ENCODE measurements at places on chromosomes 3 and 15.

GRCh38 chr3:141840737-141841544 is 35.5 kb upstream of the ATP1B3 start:
- DNase-seq = no peak

DNA sequence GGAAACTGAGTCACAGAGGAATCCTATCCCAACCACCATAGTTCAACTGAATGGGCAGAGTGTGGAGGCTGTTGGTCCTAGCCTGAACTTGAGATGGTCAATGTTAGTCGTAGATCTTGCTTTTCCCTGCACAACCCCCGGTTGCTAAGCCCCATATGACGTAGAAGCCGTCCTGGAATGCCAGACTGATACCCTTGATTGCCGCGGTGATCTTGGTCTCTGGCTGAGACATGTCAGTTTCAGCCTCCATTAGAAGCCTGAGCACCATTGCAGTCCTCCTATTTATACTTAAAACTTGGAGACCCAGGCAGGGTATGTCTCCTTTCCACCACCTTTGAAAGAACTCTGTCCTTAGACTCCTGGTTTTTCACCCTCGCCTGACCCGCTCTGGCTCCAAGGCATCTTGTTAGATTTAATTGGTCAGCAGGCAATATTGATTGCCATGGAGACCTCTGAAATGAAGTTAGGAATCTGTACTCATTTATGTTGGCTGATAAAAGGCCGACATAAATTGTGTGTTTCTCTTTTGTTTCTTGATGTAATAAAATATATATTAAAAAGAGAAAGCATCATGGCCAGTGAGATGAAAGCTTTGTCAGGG is 53.4 kb downstream of the RPLP1 start:
- no peak for DNase-seq

GRCh38 chr15:84914909-84915605 is 30.6 kb downstream of the SLC28A1 start:
- peak; percentile 74 for DNase-seq

- DNase-seq = peak; percentile 81
These were observed 38.8 kb upstream of the CLDN18 start for GRCh38 chr3:137970914-137971831.

DNA sequence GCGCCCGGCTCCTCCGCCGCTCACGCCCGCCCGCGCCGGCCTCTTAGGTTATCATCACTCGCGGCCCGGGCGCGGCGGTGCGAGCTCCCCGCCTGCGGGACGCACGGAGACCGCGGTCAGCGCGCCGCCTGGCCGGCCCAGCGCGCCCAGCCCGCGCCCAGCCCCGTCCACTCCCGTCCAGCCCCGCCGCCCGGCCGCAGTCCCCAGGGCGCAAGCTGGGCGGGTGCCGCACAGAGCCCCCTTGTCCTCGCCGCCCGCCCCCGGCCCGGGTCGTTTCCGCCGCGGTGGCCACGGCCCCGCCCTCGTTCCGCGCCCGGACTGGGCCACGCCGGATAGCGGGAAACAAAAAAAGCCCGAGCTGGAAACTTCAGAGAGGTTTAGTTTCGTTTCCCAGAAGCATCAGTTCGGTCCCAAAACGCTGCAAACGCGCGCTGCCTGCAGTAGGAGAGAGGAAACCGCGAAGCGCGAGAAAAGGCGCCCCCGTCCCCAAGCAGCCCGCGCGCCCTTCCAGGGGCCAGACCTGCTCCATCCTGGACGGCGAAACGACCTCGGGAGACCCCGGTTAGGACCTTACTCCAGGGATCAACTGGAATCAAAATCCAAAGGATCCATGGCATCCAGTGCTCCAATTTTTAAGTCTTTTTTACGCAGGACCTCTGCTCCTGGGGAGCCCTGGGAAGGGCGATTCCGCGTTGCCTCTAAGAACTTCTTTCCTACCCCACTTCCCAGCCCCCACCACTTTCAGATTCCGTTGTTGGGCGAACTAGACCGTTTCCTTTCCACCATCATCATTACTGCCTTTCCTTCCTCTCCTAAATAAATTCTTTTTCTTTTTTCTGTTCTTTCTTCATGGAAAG is at the start of gene ATP10A:
Gene ATP10A (minus strand): TSS at position 217 of the 857 bp plus-strand sequence. CDS start 231 bp downstream, outside the sequence.
- no peak for DNase-seq

DNA sequence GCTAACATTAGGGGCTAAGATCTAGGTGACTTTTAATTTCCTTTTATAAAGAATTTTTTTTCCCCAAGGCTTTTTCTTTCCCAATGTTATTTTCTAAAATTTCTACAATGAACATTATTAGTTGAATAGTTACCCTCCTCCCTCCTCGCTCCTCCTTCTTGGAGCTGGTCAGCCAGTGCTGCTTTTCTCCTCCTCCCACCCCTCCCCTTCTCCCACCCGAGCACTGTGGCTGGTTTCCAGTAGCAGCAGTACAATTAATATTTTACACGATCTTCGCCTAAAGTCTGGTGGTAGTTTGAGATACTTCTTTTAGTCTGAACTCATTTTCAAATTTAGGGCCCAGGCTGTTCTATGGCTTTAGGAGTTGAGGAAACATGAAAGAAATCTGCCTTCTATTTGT is 41.6 kb downstream of the EEFSEC start:
- DNase-seq = no peak

- peak; percentile 35 for DNase-seq
These were observed at the start of gene FSD2 for GRCh38 chr15:82805994-82806406. TSS of gene FSD2 (minus strand) at chr15:82806069. CDS start at chr15:82787390, 18,679 bp downstream.

DNA sequence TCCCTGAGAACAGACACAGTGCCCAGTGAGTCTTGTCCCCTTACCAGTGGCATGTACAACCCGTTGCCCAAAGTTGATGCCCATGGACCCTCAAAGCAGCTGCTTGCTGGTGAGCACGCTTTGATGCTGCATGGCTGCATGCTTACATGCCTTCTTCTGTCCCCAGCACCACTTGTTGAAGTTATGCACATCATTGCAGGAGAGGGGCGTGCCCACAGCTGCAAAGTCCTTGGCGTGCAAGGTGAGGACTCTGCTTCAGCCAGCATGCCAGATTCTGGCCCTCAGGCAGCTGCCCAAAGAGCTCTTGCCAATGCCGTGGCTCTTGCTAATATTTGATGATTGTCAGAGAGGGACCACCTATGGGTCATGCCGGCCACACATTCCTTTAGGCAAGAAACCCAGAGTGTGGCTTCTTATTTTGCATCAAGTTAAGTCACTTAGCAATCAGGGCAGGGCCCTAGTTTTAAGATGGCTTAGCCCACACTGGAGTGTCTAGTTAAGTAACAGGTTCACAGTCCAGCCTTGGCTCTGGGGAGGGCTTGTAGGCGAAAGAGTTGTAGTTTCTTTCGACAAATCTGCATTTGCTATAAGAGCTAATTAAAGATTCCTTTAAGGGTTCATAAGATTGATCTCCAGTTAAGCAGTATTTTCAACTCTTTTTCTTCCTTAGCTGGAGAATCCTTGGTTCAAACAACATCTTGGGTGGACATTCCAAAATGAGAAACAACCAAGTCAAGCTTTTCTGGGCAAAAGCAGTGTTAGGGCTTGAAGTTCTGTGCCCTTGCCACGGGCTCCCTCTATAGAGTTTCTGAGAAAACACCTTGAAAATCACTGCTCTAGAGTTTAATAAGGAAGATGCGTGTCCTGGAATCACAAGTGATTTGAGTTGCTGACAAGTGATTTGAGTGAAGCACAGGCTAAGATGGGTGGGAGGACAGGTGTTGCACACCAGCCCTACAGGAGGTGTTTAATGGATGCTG is 128.6 kb downstream of the SLCO3A1 start:
- DNase-seq = no peak

DNA sequence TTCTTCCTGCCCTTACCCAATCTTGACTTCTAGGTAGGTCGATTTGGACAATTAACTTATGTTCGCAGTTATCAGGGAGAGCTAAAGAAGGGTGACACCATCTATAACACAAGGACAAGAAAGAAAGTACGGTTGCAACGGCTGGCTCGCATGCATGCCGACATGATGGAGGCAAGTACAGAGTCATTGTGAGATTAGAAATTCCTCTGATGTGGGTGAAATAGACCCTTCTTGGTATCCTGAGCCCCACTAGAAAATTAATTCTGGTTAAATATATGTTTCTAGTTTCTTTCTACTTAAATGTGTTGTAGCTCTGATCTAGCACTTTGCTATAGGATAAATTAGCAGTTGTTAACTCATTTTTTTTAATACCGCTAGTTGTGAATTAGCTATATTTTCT is 13.6 kb downstream of the LXN start:
- no peak for DNase-seq

DNA sequence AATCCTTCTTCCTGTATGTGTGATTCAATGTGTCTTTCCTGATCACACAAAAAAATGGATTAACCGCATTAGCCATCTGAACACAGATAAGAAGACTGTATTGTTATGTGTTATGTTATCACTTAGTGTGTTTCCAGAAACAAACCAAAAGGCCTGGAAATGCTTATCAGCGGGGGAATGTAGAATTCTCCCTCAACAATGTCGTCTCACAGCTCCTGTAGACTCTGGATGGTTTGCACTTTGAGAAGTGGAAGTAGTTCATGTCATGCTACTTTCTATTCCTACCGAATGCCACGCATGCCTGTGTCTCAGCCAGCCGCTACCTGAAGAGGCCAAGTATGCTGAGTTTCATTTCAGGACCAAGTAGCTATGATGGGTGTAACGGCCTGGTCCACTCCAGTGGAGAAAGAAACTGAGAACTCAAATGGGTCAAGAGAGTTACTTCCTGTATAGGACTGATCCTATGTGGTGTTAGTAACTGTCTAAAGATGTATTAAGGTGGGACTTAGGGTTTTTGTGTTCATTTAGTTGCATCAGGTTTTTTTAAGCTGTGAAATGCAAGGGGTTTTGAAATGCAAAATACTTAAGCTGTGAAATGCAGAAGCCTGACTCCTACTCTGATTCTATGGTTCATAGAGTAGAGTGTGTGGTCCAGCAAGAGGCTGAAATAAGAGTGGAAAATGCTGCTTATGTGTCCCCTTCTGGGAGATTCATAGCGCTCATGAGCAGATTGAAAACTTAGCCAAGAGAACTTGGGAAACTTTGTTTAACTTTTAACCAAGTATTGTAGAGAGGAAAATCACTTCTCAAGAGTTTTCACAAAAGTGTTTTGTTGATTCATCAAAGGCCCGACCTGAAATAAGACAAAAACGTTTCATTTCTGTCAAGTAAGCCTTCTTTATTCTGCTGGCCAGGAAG is 118.5 kb upstream of the LMOD3 start:
- DNase-seq = no peak

DNA sequence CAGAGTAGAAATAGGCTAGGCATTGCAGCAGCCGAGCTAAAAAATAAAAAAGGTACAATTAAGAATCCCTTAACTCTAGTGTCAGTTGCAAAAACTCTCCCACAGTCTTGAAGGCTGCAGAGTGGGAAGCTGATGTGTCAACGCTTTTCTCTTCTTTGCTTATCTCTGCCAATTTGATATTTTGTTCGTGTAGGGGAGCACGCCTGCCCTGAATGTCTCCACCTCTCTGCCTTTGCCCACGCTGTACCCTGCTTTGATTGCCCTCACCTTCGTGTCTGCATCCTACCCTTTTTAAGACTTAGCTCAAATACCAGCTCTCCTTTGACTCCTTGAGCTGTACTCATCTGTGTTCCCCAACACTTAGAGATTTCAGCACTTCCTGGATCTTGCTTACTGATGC is 155.4 kb upstream of the CADPS start:
- DNase-seq = no peak

- DNase-seq = no peak
These were observed 90.5 kb downstream of the IGF1R start for GRCh38 chr15:98738689-98739401.

- no peak for DNase-seq
These were observed 52.0 kb downstream of the MAGEF1 start for GRCh38 chr3:184659797-184660301.

- DNase-seq = no peak
These were observed 145.0 kb downstream of the LRRK1 start for GRCh38 chr15:101063891-101064794.

GRCh38 chr3:142216321-142216720 is 9.1 kb downstream of the GK5 start:
- DNase-seq = no peak

GRCh38 chr3:47491777-47492176 is 16.0 kb upstream of the SCAP start:
- no peak for DNase-seq

GRCh38 chr3:43892526-43892925 is 201.8 kb downstream of the ABHD5 start:
- no peak for DNase-seq

GRCh38 chr3:188972310-188972709 is 199.5 kb upstream of the TPRG1 start:
- no peak for DNase-seq

DNA sequence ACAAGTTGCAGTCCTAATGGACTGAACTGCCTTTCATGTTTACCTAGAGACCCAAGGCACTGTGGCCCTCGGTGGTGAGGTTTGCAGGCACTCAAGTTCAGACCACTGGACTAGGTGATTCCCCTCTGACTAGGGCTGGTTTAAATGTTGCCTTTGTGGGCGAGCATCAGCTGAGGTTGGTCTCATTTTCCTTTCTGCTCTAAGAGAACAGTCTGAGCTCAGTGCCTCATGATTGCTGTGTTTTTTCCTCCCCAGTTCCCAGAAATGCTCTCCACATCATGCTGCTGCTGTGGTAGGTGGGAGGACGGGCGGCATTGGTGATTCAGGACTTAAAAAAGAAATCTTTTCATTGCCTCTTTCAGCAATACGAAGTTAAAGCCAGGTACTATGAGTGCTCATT is 237.2 kb downstream of the MBNL1 start:
- no peak for DNase-seq

DNA sequence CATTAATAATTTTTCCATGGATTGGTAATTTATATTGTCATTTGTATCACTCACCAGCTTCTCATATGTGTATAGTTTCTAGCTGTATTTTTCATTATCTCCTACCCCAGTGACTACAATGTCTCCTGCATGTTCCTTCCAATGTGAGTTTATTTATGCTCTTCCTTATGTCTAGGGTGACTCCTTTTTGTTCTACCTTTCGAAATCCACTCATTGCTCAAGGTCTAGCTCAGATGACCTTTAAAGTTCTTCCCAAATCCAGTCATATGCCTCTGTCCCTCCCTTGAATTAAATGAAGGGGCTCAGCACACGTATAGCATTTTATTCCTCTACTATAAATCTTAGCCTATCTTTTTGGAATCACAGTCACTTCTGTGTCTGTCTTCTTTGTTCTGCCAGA is 53.0 kb downstream of the TMEM45A start:
- no peak for DNase-seq

DNA sequence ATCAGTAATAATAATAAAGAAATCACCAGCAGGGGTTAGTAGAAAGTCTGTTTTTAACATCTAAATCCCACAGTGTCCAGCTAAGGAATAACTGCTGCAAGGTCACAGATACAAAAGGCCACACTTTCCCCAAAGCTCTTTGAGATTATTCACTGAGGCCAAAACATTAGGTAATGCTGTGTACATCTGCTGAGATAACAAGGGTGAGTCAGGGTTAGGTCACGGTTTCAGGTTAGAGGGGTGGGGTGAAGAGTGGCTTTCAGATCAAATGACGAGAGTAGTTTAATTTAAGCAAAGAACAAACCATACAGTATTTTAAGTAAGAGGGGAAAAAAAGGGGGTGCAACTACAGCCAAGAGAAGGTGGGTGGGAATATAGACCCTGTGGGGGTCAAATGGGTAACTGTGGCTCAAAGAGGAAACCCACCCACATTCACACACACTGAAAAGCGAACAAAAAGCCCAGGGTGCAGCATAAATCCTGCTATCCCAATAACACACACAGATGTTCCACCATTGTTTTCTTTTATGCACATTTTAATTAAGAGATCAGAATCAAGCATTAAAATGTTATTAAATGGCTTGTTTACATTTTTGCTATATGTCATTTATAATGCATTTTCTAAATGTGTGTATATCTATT is 412.9 kb downstream of the TIGIT start:
- peak; percentile 7 for DNase-seq

All from HEK293T (cell line).